ENCODE measurements at places on chromosomes 1 and 21.

- DNase-seq = no peak
Observed at GRCh38 chr1:93588206-93588605, 93.4 kb downstream of the BCAR3 start.

DNA sequence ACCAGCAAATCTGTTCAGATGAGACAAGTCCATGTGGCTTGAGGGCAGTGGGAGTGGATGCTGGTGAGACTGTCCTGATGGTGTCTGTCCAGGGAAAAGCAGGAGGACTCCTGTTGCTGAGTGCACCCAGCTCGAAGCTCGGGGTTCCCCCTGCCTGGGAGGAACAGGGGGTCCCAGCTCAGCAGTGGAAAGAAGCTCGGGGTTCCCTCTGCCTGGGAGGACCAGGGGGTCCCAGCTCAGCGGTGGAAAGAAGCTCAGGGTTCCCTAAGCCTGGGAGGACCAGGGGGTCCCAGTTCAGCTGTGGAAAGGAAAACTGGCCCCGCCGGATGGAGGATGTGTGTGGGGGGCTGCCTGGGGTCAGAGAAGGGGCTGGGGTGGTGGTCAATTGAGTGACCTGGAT is 39.1 kb downstream of the CRYAA start:
- DNase-seq = no peak

DNA sequence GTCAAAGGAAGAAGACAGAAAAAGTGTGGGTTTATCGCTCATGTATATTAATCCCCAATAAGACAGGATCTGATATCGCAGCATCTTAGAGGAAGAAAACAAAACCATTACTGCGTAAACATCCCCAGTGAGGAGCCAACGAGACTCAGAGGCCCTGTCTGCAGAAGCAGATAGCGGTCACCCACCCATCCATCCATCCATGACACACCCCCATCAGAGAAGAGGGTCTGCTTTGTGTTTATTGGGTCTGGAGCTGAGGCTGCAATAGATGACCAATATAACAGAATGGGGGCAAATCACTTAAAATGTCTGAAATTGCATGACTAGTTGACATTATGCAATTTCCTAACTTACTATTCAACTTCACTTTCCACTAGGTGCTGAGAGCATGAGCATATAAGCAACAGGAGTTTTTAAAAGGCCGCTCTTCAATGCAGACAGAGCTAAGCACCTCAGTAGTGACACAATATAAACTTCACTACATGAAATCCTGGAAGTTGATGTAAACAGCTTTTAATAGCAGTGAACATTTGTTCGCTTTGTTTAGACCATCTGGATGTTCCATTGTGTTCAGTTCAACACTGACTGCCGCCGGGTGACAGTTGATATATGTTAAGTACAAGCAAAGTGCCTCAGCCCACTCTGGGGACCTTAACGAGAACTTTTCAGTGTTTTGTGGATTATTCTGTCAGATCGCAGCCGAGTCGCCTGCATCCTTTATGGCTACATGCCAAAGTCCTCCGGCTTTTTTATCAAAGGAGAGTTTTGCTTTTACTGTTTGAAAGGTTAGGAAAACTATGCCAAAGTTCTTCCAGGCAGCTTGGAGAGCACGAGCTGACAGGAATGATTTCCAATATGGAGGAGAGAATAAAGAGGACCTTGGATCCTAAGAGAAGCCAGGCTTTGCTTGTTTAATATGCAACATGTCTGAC is 167.5 kb downstream of the ZNF281 start:
- no peak for DNase-seq

DNA sequence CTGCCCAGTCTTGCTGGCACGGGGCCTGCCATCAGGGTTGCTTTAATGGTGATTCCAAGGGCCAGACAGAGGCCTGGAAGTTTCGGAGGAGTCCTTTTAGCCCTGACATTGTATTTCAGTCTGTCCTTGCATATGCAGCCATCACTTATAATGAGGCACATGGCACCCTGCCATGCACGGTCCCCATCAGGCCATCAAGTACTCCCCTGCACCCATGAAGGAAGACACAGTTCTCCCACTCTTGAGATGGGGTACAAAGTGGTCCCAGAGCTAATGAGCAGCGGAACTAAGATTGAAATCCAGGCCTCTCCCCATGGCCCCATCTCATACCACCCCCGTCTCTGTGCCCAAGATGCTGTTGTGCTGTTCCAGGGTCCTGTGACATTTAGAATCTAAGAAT is 596.6 kb downstream of the PTPRU start:
- no peak for DNase-seq

DNA sequence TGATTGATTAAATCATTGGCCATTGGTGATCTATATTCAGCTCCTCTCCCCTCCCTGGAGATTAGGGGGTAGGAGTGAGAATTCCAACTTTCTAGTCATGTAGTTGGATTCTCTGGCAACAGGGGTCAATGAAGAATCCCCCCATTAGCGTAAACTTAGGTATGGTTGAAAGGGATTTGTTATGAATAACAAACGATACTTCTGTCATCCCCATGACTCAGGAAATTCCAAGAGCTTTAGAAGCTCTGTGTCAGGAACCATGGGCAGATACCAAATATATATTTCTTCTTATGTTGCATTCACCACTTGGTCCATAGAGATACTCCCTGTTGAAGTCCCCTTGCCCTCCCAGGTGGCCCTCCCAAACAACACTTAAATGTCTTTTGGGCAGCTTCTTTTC is 124.5 kb downstream of the DNM3 start:
- no peak for DNase-seq

- no peak for DNase-seq
Observed at GRCh38 chr1:218970397-218970990, 203.2 kb upstream of the LYPLAL1 start.
